AML-193 (cell line): ENCODE measurements at places on chromosomes 4 and X.

- no peak for DNase-seq
These were observed 1.5 kb upstream of the EDNRA start for GRCh38 chr4:147479376-147479775.

DNA sequence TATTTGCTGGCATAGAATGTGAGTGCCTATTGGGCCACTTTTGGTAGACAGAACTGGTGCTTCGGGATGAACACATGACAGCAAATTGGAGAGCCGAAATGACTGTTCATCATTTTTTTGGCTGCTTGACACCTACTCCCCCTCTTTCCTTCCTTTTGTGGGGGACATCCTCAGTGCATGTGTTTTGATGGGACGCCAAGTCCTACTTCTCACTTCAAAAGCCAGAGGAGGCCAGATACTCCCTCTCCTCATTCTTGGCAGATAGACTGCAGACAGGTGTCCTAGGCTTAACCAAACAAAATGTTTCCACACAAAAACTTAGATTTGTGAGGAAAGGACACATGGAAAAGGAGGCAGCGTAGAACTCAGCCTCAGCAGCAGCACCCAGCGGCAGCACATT is 62.4 kb downstream of the DCHS2 start:
- DNase-seq, result no peak

- DNase-seq, result no peak
These were observed 38.9 kb downstream of the SMC1A start for GRCh38 chrX:53383376-53384076.

DNA sequence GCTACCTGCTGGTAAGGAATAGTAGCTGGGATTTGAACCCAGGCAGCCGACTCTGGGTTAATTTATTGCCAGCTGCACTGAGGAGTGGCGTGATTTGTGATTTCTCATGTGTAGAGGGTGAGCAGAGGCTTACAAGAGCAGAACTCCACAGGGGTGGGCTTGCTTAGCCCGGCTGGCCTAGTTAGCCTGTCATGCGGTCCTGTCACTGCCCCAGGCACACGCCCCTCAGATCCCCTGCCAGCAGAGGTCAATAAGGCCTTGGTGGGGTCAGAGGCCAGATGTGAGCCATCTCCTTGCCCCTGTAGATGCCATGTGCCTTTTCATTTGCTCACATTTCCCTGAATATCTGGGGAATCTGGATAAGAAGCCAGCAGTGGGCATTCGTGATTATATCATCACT is 13.4 kb downstream of the NSDHL start:
- no peak for DNase-seq

DNA sequence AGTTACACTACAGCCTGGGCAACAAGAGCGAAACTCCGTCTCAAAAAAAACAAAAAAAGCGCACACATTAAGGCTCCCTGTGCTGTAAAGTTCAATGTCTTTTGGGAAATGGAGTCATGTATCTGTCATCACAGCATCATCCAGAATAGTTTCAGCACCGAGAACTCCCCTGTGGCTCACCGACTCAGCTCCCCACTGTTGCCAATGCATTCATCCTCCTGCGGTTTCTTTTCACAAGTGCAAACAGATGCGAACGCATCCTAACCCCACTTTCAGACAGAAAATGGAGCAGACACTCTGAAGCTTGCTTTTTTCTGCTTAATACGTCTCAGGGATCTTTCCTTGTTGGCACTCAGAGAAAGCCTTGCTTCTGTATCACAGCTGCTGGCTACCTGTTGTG is 13.8 kb upstream of the SH3TC1 start:
- no peak for DNase-seq

DNA sequence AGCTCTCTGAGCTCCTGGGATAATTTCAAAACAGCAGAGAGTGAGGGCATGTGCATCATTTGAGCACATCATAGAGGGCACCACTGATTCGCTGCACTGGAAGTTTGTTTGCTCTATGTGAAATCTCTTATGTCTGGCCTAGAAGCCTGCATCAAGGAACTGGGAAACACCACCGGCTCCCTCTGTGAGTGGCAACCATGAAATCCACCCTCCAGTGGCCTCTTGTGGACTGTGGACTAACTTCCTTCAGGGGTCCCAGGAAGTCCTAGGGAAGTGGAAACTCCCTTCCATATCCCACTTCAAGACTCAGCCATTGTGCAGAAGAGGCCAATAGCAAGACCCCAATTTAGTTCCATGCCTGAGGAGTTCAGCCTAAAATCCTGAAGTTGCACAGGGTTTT is 48.0 kb upstream of the IGFBP7 start:
- no peak for DNase-seq

DNA sequence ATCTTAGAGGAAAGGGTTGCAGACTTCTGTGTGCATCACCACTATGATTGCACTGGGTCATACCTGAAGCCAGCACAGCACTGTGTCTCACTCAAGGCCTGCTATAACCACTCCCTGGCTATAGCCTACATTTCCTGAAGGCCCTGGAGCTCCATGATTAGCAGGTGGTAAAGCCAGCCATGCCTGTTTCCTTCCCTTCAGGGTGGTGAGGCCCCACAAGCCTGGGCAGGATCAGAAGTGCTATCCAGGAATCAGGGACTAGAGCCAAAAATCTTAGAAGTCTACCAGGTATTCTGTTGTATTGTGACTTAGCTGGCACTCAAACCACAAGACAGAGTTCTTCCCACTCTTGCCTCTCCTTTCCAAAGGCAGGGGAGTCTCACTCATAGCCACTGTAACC is 734.6 kb downstream of the GLUD2 start:
- DNase-seq, result no peak

DNA sequence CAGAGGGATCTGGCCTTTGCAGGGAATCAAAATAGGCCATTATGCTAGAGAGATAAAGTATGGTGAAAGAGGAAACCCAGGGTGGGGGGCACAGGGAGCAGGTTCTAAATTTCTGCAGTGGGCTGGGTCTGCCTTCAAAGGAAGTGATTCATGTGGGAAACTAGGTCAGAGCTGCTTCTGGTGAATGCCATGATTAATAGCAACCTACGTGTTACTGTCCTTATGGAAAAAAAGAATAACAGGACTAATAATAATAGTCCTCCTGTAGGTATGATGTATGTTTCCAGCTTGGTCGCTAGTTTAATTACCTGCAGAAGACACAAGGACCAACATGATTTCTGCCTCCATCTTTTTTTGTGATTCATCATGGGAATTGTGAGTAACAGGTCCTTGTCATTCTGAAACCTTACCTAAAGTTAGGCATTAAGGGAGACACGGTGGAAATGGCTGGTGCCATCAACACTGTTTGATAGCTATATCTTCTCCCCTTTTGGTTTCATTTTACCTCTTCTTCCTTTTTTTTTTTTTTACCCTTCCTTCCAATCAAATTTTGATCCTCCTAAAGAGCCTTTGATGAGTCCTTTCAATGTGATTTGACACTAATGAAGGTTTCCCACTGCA is 180.4 kb downstream of the CPEB2 start:
- DNase-seq, result no peak

DNA sequence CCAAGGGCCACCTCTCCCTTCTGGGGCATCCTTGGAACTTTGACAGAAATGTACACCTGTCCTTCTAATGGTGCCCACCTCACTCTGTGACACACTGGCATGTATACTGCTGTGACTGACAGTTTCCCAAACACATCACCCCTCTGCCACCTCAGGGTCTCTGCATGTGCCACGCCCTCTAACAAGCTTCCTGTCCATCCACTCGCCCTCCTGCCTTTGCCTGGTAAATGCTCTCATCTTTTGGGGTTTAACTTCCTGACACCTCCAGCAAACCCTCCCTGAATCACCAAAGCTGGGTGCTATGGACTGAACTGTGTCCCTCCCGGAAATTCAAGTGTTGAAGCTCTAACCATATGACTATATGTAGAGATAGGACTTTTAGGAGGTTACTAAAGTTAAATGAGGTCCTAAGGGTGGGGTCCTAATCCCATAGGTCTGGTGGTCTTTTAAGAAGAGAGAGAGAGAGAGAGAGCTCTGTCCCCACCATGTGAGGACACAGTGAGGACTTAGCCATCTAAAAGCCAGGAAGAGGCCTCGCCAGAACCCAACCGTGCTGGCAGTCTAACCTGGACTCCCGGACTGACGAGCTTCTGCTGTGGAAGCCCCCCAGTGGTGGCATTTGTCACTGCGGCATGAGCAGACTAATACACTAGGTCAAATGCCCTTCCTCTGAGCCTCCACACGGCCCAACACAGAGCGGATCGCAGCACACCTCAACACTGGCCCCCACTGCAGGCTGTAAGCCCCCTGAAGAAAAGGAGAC is 95.6 kb downstream of the AFAP1 start:
- DNase-seq, result peak; percentile 22

DNA sequence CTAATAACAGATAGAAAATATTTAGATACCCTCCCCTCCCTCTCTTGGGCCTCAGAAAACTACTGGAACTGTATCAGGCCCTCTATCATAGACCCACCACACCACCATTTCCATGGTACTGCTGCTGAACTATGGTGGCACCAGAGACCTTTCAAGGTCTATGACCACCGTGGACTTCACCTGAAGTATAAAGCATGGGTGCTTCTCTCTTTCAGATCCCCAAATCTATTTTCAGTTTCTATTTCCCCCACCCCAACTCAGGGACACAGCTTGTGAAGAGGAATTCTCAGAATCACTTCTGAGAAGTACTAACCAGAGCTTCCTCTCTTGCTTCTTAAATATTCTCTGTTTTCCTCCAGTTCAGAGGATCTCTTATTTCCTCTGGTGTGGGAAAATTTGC is 840.8 kb upstream of the HTR2C start:
- DNase-seq, result no peak

DNA sequence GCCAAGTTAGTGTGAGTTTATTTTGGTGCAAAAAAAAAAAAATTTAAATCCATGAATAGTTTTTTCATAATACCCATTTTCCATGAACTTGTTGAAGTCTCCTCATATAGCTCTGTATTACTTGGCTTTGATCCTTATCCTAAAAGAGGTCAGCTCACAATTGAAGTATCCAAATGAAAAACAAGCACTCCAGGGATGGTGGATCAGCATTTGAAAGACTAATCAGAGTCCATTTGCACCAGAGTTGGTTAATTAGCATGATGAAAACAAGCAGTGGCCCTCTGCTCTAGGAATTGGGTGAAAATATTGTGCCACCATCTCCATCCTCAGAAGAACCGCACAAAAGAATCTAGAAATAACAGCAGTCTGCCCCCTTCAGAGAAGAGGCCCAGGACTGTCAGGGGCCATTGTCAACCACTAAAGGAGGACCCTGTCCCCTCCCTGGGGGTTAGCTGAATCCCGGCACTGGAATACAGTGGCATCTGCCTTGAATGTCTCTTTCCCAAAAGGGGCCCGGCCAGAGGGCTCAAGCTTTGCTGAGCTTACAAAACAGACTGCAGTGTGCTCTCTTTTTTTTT is 24.7 kb downstream of the SH3KBP1 start:
- DNase-seq, result no peak

DNA sequence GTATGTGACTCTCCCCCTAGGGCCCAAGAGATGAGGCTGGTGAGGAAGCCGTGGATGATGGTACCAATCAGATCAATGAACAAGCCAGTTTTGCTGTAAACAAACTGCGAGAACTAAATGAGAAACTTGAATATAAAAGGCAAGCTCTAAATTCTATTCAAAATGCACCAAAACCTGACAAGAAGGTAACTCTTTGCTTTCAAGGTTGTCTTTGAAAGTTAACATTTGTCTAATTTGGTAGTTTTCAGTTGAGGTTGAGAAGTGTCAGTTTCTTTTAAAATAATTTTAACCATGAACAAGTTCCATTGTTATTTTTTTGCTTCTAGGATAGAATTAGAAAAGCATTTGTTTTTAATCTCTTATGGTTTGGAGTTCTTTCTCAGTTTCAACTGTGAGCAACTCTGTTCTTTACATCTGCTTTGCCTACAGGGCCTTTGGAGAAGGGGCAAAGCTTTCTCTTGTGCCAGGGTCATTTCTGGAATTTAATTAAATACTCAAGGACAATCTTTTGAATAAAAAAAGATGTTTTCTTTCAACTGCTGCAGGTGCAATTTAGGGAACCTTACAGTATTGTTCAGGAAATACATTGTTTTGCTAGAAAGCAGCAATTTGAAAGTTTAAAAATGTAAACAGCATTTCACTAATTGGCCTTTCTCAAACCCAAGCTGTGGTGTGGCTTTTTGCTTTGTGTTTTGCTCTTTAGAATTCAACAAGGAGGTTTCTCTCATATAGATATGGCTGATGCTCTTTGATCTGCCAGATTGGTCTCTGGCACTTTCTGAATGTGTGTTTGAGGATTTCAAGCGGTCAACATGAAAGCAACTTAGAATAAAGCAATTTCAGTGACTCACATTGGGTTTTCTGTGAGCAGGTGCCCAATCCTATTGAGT is 62.9 kb downstream of the LRP2BP start:
- no peak for DNase-seq

GRCh38 chrX:106976416-106976815 is 23.6 kb downstream of the MORC4 start:
- no peak for DNase-seq

GRCh38 chr4:178941975-178942374 is 1499.7 kb upstream of the AGA start:
- no peak for DNase-seq

DNA sequence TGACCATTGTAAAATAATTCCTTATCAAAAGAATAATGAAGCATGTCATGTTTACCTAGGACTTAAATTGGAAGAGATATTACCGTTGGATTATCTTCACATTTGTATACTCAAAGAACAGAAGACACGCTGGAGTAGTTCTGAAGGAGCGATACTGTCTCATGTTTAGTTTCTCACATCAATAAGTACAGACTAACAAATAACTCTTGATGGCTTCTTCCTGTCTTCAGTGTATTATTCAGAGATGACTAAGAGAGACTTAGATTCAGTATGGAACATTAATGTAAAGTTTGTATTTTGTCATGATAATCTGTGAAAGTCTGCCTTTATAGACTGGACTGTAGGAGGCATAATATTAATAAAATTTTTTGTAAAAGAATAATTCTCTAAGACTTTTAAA is 72.7 kb downstream of the SPRY1 start:
- DNase-seq, result no peak

GRCh38 chr4:139734201-139734874 is 68.7 kb downstream of the MGST2 start:
- peak; percentile 68 for DNase-seq

- no peak for DNase-seq
These were observed 42.5 kb downstream of the GRID2 start for GRCh38 chr4:92346289-92346688.

- no peak for DNase-seq
These were observed 27.6 kb downstream of the GUCY1A1 start for GRCh38 chr4:155694100-155694785.
